ENCODE measurements at places on chromosomes 2 and 18. TPM values are rescaled to one million over a fixed set of nuclear protein-coding genes. Genes with fewer than 3 reads are reported as not detected.

DNA sequence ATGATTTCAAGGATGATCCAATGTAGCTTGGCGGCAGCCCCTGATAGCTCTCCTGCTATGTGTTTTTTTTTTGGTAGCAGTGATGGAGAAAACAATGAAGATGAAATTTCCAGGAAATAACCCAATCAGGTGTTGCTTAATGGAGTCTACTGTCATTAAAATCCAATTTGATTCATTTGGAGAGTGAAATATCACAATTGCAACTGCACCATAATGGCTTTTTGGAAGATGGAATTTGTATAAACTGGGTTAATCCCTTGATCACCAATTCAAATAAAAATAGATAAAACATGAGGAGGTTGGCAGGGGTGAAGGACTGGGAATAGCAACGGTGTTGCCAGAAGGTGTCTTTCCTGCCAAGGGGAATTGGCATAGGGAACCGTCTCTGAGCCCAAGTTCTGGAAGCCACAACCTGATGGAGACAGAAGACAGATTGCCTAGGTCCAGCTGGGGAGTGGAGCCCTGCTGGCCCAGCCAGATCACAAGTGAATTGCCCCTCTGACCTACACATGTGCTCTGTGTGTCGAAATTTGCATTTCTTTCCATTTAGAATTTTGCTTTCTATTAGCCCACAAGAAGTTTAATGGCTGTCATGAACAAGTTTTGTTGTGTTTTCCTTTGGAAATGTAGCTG lies 170.3 kb upstream of the SPRED2 start:
- peak; percentile 19 for DNase-seq

GRCh38 chr2:26754972-26755670 lies 9.0 kb upstream of the SLC35F6 start:
- DNase-seq, result no peak

DNA sequence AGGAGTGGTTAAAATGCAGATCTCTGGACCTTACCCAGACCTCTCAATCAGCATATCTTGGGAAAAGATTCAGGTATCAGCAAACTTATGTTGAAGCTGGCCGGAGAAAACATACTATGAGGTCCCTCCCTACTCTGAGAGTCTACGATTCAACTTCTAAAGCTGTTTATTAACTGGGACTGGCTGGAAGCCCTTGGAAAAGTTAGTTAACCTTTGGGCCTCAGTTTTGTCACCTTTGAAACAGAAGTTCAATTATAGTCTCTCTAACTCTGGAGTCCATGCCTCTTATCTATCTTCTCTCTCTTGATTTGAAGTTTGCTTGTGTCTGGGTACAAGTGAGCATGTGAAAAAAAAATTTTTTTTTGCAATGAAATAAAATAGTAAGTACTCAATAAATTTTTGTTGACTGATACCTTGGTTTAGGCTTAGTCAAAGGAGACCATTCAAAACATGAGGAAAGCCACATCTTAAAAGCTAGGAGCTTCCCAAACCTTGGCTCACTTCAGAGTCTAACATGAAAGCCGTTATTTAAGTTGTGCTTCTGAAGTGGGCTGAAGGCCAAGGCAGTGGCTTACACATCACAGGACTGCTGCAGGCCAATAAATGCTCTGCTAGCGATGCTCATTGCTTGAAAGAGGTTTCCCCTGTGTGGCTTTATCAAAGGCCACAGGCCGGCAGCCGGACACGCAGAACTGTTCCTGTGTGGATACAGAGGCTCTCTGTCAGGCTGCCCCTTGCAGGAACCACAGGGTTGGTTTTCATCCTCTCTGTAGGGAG lies 110.6 kb upstream of the FAM136A start:
- no peak for DNase-seq

DNA sequence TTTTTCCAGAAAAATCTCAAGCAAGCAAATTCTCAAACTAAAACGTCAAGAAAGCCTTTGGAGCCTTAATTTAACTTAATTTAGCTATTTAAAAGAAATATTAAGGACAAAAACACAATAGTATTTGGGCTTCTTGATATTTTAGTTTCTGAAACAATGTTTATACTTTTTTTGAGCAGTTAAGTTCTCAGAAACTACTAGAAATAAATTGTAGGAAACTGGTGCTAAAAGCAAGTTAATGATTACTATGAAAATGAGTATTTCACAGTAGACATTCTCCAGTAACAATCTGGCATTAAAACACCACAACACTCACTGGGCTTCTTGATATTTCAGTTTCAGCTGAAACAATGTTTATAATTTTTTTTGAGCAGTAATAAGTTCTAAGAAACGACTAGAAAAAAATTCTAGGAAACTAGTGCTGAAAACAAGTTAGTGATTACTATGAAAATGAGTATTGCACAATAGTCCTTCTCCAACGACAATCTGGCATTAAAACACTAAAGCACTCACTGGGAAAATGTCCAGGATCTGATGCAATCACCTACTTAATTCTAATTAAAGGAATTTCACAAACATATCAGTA lies 45.1 kb downstream of the TRAK2 start:
- DNase-seq, result peak; percentile 71

DNA sequence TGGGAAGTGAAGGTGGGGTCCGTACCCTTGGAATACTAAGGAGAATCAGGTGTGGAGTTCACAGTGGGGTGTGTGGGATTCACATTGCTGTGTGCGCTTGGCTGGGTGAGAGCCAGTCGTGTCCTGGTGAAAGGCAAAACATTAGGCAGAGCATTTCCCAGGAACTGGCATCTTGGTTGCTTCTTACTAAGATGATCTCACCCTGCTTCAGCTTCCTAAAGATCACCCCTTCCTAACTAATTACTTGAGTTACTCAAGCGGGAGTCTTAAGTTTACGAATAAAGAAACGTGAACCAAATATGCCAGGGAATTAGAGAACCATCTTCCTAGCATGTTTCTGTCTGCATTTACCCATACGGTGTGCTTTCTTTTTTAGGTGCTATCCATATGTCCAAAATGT lies 122.9 kb downstream of the NCK2 start:
- DNase-seq, result peak; percentile 39

DNA sequence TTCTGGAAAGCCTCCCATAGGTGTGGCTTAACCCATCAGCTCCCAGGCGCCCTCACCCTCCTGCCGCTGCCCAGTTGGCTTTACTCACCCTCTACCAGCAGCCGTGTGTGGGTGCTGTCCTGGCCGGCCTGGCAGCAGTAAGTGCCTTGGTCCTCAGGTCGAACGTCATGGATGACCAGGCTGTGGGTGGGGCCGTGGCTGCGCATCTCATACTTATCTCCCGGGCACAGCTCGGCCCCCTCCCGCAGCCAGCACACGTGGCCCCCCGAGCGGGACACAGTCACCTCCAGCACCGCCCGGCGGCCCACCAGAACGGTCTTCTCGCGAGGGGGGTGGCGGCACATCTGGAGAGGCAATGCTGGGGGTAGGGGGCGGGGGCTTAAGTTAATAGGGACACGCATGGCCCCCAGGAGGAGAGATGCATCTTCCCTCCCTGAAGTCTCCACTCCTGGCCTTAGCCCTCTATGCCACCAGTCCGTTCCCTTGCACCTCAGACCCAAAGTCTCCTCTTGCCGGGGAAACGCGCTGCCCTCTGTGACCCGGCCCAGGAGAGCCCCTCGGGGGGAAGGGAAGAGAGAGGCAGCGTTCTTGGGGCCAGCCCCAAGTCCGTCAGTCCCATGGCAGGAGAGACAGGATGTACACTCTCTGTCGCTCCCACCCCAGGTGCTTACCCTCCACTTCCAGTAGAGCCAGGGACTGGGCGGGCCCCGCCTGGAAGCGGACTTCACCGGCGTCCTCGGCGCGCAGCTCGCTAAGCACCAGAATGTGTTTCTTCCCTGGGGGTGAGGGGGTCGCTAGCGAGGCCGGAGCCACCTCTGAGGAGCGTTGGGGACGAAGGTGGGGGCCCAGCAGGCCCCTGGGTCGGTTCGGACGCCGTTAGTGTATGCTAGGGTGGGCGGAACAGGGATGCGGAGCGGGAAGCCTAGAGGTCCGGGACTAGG lies 7.9 kb downstream of the TMEM198 start:
- DNase-seq, result peak; percentile 58

DNA sequence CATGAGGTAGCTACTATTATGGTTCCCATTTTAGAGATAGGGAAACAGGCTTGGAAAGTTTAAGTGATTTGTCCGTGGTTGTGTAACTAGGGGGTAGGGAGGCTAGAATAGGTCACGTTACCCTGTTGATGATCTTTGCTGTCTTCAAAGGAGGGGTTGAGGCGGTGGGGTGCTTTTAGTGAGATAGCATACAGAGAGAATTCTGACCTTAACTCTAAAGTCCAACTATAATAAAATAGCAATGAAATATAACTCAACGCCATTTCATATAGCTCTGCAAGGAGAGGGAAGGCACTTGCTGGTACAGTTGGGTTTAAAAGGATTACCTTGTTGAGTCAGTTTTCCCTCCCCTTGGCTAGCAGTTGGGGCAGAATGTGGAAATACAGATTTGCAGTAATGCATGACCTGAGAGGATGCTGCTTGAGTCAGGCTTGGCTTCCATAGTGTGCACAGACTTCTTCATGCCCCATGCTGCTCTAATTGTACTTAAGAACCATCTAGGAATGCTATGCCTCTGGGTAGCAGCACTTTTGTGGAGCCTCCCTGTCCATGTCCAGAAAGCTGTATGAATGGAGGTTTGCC lies 143.9 kb downstream of the LTBP1 start:
- DNase-seq, result no peak

DNA sequence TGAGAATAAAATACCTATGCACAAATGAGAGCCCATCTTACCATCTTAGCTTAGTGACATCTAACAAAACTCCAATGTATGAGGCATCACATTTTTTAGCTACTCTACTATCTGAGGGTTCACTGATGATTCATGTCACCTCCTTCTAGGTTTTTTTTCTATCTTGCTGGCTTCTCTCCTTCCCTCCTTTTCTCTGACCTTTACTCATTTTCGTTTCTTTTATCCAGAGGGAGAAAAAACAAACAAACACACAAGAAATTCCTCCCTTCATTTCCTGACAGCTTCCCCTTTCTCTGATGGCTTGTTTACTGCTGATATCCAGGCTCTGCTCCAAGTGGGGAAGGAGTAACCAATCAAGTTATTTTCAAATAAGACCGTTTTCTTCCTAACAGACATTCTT lies 115.1 kb downstream of the UBE2E3 start:
- DNase-seq, result no peak

DNA sequence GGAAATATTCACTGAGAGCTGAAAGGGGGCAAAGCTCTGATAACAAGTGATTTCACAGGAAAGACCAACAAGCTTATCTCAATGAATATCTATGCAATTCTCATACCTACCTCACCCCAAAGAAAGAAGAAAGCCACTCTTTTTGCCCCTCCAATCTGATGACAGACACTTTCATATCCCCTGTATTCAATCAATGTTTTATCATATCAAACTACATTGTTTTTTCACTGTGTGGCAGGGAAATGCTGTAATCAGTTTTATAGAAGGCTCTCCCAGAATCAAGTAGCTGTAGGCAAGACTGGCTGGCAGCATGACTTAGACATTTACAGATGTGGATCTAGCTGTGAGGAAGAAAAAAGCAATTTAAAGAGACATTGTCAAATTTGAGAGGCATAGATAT lies 81.3 kb upstream of the PIK3C3 start:
- no peak for DNase-seq

DNA sequence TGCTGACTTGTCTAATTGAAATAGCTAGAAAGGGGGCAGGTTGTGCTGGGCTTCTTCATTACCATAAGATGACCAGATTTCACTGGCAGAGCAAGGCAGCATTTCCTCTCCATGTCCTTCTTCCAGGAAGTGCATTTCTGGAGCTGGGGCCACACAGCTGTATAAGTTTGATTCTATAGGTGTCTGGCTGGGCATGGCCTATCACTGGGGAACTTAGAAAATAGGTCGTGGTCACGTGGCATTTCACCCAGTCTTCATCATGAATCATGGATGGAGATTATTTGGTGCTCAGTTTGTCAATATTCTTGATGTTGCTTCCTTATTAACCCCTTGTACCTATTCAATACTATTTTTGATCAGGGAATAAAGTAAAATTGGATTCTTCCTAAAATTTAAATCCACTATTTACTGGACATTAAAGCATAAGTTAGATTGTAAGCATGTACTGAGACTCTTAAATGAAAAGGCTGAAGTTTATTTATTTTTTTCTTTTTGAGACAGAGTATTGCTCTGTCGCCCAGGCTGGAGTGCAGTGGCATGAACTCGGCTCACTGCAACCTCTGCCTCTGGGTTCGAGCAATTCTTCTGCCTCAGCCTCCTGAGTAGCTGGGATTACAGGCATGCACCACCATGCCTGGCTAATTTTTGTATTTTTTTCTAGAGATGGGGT lies 49.5 kb upstream of the TMEM87B start:
- DNase-seq, result no peak

GRCh38 chr2:47307066-47307465 lies 95.9 kb upstream of the MSH2 start:
- DNase-seq, result peak; percentile 59

- no peak for DNase-seq
Observed at GRCh38 chr18:56226025-56226424, 412.4 kb downstream of the TXNL1 start.

- peak; percentile 81 for DNase-seq
Observed at GRCh38 chr2:99984799-99985515, 157.4 kb downstream of the AFF3 start.

- no peak for DNase-seq
Observed at GRCh38 chr2:64398516-64399129, 55.3 kb upstream of the LGALSL start.

GRCh38 chr18:59730896-59731295 lies 33.7 kb upstream of the CCBE1 start:
- no peak for DNase-seq

- no peak for DNase-seq
Observed at GRCh38 chr2:20104900-20105545, 53.6 kb upstream of the LAPTM4A start.

- DNase-seq, result no peak
Observed at GRCh38 chr2:15853903-15854302, 86.4 kb upstream of the MYCN start.

- peak; percentile 79 for DNase-seq
Observed at GRCh38 chr18:55781481-55781957, 193.5 kb upstream of the TCF4 start.

GRCh38 chr2:38074058-38074763 lies 1.7 kb downstream of the CYP1B1 start:
- DNase-seq, result no peak

- DNase-seq, result peak; percentile 33
Observed at GRCh38 chr2:215900203-215900611, 113.1 kb downstream of the MREG start.

DNA sequence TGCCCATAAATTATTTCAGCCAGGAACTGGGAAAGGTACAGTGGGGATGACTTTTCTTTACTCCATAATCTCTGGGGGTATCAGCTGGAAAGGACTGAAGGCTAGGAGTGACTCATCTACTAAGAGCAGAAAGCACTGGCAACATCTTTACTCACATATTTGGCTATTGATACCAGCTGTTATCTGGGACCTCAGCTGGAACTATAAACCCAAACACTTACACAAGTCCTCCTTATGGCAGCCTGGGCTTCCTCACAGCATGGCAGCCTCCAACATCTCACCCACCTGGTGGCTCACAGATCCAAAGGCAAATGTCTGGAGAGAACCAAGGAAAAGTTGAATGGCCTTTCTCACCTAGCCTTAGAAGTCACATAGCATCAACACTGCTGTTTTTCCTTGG lies 379.0 kb upstream of the RND3 start:
- peak; percentile 58 for DNase-seq

Gene RNF152
- 24.4 TPM for total RNA-seq

Gene COX5B
- 381 TPM for total RNA-seq

Gene PLEKHM3
- total RNA-seq, result 17.2 TPM

Gene TACR1
- not detected for total RNA-seq

Gene HOXD8
- not detected for total RNA-seq

Gene FSHR
- total RNA-seq, result not detected

Gene ACMSD
- not detected for total RNA-seq

Gene CTAGE1
- under 0.01 TPM for total RNA-seq

Gene ZNF519
- 2.8 TPM for total RNA-seq

Gene WNT10A
- not detected for total RNA-seq

Gene DSG4
- total RNA-seq, result not detected

Gene ARHGAP15
- total RNA-seq, result not detected

Gene PTH2R
- total RNA-seq, result not detected

Gene ARHGAP25
- total RNA-seq, result 5.8 TPM
